ENCODE measurements at places on chromosomes 6 and 20.

DNA sequence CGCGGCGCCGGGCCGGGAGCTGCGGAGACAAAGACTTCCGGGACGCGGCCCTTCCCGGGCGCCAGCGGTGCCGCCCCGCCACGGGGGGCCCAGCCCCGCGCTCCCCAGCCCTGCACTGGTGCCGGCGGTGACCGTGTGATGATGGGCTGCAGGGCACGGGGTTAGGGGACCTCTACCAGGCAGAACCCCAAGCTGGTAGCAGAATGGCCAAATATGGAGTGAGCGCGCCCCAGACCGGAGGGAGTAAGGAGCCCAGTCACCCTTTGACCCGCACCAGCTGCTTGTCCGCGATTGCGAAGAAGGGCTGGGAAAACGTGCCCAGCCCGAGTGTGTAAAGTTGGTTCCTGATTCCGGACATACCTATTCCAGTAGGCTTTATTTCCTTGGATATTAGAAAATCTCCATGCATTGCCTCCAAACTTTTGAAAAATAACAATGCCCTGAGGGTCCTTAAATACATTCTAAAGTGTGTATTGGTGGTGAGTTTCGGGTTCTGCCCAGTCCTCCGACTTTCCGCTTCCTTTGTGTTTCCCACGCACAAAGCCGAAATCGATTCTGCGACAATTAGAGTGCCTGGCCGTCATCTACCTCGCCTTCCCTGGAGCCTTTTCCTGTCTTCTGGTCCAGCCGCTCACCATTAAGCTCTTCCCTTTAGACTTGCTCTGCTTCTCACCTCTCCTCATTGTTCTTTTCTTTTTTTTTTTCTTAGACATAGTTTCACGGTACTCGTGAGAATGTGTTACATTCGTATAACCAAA is 1.1 kb downstream of the ABRACL start:
- peak; percentile 67 for DNase-seq

DNA sequence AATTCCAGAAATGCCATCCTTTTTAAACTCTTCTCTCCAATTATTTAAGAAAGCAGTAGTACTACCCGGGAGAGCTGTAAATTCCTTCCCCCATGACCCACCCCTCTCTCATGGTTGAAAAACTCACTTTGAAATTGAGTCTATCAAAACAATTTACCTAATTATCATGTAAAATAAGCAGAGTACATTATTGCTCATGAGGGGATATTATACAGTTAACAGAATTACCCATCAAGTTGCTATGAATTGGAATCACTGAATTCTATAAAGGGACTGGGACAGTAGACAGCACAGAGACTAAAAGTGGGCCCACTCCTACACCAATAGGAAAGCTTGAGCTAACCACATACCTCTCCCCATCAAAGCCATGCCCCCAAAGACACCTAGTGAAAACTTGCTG is 16.3 kb downstream of the JAG1 start:
- DNase-seq: no peak

DNA sequence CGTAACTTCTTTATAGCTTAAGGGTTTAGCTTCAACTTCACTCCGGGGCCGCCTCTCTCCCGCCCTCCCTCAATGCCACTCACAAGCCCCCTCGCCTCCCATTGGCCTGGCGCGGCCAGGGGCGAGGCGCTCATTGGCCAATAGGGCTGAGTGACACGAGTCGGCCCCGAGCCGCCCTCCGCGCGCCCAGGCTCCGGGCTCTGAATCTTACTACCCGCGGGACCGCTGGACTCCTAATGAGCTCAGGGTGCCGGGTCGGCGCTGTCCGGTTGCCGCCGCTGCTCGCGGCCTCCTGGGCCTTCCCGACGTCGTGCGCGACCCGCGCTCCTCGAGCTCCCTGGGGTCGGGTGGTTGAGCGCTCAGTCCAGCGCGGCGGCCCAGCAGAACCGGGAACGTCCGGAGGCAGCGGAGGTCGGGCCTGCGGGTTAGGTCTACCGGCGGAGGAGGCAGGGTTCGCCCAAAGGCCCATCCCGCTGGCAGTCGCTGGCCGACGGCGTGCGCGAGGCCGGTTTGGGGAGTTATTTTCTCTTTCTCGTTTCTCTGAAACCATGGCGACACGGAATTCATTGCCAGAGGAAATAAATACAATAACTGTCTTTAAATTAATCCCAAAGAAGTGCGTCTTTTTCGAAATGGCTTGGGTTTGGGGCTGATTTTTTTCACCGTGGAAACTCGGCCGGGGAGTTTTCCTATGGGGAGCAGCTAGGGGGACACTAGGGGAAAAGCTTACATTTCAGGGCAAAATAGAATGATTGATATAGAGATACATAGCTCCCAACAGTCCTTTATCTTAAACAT is at the start of gene SIM1:
TSS of gene SIM1 (minus strand) at position 19 of the 798 bp plus-strand sequence. CDS start 1,453 bp downstream, outside the sequence.
- DNase-seq: peak; percentile 96

DNA sequence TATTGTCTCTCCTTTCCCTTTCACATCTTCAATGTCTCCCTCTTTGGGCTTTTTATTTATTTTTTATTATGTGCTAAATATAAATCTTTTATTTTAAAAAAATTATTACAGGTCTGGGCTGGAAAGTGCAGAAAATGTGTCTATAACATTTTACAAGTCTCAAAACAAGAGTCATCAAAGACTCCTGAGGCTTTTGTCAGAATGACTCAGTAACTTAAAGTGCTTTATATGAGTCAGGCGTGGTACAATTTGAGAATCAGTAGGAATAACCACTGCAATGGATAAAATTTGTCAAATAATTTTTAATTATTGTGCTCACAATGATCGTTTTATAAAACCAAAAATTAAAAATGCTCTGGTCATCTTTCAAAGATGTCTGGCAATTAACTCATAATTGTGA is 193.9 kb downstream of the MMUT start:
- DNase-seq: no peak

DNA sequence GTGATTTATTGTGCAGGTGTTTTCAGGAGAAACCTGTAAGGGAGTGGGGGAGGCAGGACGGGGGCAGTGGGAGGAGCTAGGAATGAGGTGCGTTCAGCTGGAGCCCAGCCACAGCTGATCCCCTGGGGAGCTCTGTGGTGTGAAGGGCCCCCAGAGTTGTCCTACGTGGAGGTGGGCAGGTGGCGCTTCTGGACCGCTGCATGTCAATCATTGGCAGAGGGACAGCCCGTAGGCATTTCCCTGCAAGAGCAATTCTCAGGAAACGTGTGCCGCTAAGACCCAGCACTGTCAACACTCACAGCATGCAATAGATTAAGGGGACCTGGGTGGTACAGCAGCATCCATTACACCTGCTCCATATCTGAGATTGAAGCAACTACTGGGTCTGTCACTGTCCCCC is 88.0 kb downstream of the PRND start:
- DNase-seq: no peak

- DNase-seq: no peak
These were observed 109.6 kb downstream of the ASXL1 start for GRCh38 chr20:32467506-32468312.

DNA sequence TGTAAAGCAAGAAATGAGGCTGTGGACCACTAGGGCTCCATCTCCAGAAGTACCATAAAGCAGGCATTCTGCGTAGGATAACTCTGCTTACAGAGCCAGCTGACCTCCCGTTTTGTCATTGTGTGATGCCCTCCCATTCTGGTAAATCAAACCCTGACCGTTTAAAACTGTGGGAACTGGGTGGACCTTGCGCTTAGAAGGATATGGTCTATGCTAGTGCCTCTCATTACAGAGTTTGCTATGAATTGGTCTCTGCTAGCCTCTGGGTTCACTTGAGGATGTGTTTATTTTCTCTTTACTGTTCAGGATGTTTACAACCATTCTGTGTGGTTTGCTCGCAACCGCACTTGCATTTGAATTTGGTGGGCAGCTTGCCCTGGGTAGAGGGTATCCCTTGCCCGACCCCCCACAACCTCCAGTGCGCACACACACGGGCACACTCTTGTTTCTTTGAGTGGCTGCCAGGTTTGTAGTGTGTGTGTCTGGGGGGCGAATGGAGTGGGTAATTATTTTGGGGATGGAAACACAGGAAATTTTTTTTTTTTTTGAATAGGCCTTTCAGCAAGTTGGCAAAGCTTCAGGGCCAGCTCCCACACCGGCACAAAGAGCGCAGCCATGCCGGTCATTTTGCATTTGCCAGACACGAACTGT is 198.3 kb downstream of the JARID2 start:
- DNase-seq: no peak

DNA sequence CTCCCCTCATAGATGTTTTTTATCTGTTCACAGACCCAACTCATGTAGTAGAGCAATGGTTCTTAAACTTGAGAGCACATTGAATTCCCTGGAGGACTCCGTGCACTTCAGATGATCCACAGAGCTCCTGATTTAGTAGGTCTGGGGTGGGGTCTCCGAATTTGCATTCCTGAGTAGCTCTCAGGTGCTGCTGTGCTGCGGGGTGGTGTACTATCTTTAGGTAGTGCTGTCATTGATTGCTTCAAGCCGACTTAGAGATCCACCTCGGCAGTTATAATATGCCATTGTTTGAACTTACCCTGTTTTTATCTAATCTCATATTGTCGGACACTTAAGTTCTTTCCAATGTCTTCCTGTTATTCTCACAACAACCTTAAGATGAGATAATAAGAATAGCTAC is 45.0 kb downstream of the BMP2 start:
- peak; percentile 14 for DNase-seq

- DNase-seq: no peak
These were observed 463.7 kb downstream of the CDC5L start for GRCh38 chr6:44851176-44851575.

DNA sequence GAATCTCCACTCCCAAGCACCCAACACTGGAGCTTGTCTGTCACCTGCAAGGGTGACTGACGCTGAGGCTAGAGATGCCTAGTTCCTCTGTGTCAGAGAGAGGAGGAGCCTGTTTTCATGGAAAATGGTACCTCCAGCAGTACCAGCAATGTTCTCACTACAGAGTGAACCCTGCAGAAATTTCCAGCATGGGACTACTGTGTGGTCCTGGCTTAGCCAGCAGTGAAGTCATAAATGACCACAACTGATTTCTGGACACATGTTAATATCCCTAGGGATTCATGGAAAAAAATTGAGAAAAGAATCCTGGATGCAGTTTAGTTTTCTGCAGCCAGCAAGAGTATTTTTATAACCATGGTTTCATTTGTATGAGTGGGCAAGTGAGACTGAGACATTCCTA is 468.1 kb downstream of the CD83 start:
- DNase-seq: no peak

DNA sequence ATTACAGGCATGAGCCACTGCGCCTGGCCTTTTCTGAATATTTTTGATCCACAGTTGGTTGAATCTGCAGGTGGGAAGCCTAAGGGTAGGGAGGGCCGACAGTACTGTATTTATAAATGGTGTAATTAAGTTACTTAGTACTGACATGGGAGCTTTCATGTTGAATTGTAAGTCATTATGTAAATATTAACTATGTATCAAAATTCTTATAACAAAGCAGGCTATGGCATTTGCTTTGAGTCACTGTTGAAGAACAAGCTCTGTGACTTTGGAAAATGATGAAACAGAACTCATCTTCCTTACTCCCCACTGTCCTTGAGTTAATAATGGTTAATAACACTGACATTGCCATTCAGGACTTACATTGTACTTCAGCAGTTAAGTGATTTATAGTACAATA is 63.0 kb upstream of the TXNDC5 start:
- no peak for DNase-seq

DNA sequence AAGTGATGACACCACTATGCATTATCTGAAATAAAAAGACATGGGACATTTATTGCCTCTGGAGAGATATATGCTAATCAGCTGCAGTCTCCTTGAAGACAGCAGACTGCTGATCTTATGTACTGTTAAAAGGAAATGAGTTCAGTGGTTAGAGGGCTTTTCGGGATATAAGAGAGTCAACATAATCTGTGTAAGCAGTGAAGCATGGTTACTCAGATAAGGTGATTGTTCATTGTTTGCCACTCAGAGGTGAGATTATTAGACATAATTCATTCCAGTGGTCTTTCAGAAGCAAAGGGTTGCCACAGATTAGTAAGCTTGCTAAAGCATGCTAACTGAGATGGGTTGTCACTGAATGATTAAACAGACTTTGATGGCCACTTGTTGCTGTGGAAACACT is 1450.7 kb upstream of the ADGRB3 start:
- no peak for DNase-seq

GRCh38 chr6:20319520-20320357 is 81.9 kb upstream of the E2F3 start:
- no peak for DNase-seq

GRCh38 chr6:126113261-126113660 is 126.9 kb downstream of the TRMT11 start:
- DNase-seq: no peak

GRCh38 chr20:41508335-41508734 is 109.8 kb downstream of the CHD6 start:
- DNase-seq: no peak

GRCh38 chr6:105121981-105122380 is 57.8 kb downstream of the POPDC3 start:
- no peak for DNase-seq

- DNase-seq: no peak
These were observed 64.4 kb downstream of the TMEM242 start for GRCh38 chr6:157258878-157259277.

GRCh38 chr6:166192557-166192956 is 24.9 kb upstream of the TBXT start:
- no peak for DNase-seq

GRCh38 chr20:22578221-22579118 is 5.9 kb downstream of the FOXA2 start:
- no peak for DNase-seq

DNA sequence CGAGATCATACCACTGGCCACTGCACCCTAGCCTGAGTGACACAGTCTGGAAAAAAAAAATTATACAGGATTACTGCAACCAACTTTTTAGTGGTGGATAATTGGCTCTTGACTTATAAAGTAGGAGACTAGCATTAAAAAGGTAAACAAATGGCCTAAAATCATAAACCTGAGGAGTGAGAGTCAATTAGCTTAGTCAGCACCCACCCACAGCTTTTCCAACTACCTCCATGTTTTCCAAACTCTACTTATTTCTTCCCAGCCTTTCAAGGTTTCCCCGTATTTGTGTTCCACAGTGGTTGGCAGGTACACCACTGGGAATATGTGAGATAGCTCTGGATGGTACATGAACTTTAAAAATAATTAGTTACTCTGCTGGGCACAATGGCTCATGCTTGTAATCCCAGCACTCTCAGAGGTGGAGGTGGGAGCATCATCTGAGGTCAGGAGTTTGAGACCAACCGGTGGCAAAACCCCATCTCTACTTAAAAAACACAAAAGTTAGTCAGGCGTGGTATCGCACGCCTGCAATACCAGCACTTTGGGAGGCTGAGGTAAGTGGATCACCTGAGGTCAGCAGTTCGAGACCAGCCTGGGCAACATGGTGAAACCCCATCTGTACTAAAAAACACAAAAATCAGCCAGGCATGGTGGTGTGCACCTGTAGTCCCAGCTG is 6.7 kb downstream of the CYP24A1 start:
- no peak for DNase-seq

Measured in iPS-NIHi11 (cell line).